Activated T-helper 1 cell treated with Interleukin-2 at 50 U/mL for 16 hours (primary cell): ENCODE measurements at places on chromosomes 3 and 15.

GRCh38 chr3:124780761-124781475 lies 50.7 kb downstream of the UMPS start:
- DNase-seq = no peak

DNA sequence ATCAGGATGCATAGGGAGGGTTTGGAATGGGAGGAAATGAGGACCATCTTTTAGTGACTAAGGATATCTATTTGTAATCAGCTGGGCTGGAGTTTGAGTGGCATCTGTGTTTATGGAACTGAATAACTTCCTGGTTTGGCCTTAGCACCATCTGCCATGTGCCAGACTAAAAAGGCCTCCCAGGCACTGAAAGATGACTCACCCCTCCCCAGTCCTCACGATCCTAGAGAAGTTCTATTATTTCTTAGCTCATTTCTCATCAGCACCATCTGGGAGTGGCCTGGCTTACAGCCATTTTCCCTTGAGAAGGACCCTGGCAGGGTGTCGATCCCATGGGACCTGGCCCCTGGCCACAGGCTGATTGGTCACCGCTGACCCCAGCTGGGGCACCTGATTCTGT lies 23.9 kb upstream of the CTXND1 start:
- no peak for DNase-seq

DNA sequence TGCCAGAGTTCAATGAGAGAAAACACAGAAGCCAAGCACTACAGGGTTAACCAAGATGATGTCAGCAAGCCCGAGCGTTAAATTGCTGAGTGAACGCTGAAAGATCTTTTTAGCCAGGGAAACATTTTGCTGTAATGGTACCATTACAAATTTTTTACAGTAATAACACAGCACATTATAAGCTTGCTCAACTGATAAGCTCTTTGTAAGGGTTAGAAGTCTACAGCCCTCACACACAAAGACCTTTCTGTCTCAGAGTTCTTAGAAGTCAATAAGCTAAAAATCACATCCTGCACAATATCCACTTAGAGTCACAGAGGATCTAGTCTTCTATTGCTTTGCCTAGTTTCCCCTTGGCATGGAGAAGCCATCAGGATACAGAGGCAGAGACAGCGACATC lies 29.9 kb downstream of the CHSY1 start:
- DNase-seq = no peak

DNA sequence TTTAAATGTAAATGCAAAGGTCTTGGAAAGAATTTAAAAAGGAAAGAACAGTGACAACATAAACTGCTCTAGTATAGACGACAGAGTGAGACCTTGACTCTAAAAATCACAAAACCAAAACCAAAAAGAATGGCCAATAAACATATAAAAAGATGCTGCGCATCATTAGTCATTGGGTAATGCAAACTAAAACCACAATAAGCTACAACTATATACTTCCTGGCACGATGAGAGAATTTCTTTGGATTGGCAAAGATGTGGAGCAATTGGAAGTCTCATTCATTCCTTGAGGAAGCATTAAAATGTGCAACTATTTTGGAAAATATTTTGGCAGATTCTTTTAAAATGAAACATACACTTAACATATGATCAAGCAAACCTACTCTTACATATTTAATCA lies 98.7 kb upstream of the ZPLD1 start:
- DNase-seq = no peak

GRCh38 chr3:172096881-172097420 lies 57.6 kb downstream of the FNDC3B start:
- no peak for DNase-seq

DNA sequence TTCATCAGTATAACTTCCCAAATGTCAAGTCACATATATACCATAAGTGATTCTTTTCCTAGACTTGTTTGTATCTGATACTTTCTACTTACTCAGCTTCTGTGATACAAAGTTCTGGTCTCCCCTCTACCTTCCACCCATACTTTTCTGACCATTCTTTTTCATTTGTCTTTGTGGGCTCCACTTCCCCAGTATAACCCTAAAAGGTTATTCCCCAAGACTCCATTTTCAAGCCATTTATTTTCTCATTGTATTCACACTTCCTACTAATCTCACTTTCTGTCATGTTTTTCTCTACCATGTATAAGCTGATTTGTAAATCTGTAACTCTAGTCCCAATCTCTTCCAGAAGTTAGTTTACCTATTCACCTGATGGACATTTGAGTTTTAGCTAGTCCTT lies 34.0 kb downstream of the IQCB1 start:
- DNase-seq = no peak

- no peak for DNase-seq
These were observed 10.1 kb downstream of the USP3 start for GRCh38 chr15:63514531-63514943.

DNA sequence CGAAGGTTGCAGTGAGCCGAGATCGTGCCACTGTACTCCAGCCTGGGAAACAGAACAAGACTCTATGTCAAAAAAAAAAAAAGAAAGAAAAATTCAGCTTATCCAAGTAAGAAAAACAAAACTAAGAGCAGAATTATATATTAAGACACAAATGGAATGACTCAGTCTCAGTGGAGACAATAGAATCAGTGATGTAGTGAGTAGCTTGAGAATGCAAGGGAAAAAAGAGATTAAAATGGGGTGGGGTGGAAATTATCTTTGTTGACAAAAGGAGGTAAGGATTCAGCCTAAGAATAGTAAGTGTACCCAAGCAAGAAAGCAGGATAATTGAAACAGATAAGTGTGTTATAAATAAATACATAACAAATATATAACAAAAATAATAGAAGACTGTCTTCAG lies 70.7 kb downstream of the BLM start:
- no peak for DNase-seq

GRCh38 chr15:27529399-27529798 lies 558.4 kb downstream of the GABRG3 start:
- DNase-seq = no peak

GRCh38 chr3:150083655-150084042 lies 113.0 kb upstream of the PFN2 start:
- DNase-seq = no peak

DNA sequence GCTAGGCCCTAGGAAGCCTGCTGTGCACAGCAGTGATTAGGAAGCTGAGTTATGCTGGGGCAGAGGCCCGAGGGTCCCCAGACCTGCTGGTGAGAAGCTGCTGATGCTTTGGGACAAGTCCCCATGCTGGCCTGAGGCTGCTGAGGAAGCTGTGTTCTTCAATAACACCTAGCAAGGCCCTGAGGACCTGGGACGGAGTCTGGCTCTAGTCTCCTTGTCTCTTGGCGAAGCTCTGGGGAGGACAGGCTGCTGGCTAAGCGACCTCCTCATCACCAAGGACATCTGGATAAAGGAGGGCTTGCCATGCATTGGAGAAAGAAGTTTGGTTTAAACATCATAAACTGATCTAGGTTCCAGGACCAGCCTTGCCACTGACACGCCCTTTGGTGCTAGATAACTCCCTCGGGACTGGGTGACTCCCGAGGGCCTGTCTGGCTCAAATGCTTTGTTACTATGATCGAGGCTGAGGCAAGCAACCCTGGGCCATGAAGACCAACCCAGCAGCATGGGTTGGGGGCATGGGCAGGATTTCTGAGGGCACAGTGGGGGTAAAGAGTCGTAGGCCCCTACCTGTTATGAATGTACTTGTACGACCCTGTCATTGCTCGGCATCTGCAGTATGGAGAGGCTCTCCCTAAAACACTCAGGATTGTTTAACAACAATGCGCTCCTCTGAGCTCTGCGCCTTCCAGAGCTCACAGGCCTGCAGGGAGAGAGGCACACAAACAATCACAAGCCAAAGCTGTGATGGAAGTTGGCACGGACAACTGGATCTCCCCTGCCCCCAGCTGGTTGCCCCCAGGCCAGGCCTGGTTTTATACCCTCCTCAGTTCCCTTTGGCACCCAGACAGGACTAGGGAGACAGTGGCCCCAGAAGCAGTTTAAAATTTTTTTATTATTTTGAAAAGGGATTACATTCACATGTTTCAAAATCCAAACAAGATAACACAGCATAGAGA lies 64.4 kb downstream of the LINGO1 start:
- no peak for DNase-seq

DNA sequence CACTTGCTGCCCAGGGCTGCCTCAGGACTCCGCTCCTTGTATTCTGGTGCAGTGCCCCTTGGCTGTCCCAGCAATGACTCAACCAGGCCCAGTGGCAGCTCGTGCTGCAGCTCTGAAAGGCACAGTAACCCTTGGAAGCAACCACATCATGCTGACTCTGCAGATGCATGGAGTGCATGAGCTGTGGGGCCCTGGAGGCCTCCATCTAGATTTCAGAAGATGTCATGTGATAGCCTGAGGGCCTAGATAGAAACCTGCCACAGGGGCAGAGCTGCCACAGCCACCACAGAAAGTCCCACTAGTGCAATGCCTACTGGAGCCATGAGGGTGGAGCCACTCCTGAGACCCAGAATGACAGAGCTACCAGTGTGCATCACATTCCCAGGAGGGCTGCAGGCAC lies 117.1 kb upstream of the SMAD3 start:
- DNase-seq = no peak

DNA sequence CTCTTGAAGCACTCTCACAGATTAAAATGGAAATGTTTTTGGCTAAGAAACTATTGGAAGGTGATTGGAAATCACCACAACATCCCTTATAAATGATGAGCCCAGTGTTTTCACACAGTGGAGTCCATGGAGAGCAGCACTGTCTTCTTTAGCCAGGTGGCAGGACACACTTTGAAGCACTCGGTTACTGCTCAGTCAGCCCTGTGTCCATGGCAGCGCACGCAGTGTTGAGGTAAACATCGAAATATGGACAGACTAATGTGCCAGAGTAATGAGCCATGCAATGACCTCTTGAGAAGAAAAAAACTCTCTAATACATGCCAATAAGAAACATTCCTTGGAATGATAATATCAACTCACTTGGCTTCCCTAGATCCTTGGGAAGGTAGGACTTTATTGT lies 66.6 kb downstream of the TGFBR2 start:
- DNase-seq = no peak

GRCh38 chr15:98418122-98418521 lies 230.2 kb upstream of the IGF1R start:
- DNase-seq = no peak

- DNase-seq = no peak
These were observed 103.5 kb upstream of the RPL32 start for GRCh38 chr3:12944849-12945248.

DNA sequence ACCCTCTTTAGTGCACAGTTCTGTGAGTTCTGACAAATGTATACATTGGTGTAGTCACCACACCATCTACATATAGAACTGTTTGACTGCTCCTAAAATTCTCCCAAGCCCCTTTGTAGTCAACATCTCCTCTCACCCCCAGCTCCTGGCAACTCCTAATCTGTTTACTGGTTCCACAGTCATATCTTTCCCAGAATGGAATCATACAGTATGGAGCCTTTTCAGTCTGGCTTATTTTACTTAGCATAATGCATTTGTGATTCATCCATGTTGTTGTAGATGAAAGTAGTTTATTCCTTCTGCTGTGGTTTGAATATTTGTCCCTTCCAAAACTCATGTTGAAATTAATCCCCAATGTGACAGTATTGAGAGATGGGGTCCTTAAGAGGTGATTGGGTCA lies 41.6 kb upstream of the CCDC174 start:
- no peak for DNase-seq

DNA sequence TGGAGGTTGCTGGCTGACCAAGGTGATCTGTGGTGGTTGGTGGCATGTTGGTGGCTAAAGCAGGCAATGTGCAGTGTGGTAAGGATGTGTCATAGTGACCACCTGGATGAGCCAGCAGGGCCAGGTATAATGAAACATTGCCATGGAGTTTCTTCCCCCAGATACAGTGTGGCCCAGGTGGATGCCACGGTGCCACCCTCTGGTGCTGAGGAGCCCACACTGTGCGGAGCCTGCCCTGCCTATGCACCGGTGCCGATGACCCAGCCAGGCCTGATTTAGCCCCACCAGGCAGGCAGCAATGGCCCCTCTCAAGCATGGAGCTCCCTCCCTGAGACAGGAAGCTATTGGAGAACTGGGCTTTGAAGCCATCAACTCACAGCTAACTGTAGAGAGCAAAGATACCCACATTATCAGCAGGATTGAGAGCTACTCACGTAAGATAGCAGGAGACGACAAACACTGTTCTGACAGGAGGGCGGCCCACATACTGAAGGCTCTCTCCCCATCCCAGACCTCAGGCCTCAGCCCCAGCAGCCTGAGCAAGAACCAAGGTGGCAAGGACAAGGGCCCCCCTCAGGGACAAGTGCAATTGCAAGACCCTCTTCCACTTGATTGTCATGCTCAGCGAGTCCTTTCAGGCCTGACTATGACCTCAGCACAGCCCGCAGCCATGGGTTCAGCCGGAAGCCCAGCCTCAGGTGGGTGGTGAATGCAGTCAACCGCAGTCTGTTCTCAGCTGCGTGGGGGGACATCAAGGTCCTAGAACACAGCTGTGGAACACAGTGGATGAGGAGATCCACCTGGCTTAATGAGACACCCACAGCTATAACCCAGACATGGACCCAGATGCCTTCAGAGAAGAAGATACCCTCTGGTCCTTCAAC lies 82.8 kb upstream of the CDV3 start:
- peak; percentile 25 for DNase-seq

DNA sequence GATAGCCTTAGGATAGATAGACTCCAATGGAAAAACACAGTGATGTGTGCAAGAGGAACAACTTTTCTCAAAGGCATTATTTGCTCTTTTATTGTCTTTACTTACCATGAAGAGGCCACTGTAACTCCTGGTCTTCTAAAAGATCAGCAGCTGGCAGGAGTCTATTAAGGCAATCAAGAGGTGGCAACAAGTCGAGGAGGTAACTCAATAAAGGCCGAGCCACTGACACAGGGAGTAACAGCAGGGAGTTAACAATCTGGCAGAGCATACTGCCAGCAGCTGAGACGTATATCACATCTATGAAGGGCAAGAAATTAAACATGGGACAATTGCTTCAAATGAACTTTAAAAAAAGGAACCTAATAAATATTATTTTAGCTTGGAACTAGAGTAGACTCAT lies 106.2 kb downstream of the HERC1 start:
- DNase-seq = no peak
